ENCODE measurements at places on chromosomes 16 and 17. TPM values are rescaled to one million over a fixed set of nuclear protein-coding genes. Genes with fewer than 3 reads are reported as not detected.

FGF11 gene
- total RNA-seq = 12.2 TPM

KRT12 gene
- total RNA-seq = 1.2 TPM

TBC1D28 gene
- 1.4 TPM for total RNA-seq

CHP2 gene
- total RNA-seq = 0.39 TPM

C16orf92 gene
- 0.73 TPM for total RNA-seq
